ENCODE measurements at places on chromosomes 1 and 21.

DNA sequence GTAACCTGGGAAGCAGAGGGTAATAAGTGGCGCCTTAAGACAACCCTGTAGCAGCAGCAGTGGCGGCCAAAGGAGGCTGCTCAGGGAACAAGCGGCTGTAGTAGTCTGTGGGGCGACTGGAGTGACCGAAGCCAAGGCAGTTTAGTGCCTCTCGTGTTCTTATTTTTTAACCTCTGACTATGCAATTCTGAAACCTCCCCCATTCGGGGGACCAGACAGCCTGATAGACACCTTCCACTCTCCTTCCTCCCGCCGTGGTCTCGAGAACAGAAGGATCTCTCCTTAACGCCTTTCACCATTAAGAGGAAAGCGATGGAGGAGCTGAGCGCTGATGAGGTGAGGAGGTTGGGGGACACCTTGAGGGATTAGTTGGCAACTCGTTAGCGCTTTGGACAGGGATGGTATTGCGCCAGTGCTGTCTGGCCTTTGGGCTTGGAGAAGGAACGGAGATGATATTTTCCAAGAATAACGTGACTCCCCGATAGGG lies 644 bp downstream of the UBE4B start:
- peak; percentile 32 for DNase-seq

GRCh38 chr1:209616366-209617046 lies 33.0 kb downstream of the CAMK1G start:
- no peak for DNase-seq

DNA sequence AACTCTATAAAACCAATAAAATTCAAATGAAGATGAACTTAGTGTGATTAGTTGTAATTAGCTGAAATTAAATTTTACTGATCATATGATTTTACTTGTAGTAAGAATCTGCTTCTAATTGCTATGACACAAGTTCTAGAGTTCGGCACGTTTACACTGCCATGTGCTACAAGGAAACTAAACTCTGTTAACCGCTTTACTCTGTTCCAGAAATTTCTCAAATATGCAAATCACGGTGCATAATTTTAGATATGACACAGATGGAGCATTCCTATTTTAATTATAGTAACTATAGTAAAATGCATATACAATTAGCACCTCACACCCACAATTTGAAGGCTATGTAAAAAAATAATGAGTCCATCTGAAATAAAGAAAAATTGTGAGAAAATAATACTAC lies 14.8 kb downstream of the HEATR1 start:
- DNase-seq, result no peak

- no peak for DNase-seq
These were observed 406.5 kb downstream of the DUSP10 start for GRCh38 chr1:221335161-221336101.

GRCh38 chr1:209132736-209133467 lies 450.6 kb upstream of the CAMK1G start:
- DNase-seq, result no peak

GRCh38 chr1:86149591-86149990 lies 7.0 kb downstream of the COL24A1 start:
- DNase-seq, result no peak

- DNase-seq, result no peak
These were observed 16.1 kb upstream of the CLDN8 start for GRCh38 chr21:30232011-30232410.

DNA sequence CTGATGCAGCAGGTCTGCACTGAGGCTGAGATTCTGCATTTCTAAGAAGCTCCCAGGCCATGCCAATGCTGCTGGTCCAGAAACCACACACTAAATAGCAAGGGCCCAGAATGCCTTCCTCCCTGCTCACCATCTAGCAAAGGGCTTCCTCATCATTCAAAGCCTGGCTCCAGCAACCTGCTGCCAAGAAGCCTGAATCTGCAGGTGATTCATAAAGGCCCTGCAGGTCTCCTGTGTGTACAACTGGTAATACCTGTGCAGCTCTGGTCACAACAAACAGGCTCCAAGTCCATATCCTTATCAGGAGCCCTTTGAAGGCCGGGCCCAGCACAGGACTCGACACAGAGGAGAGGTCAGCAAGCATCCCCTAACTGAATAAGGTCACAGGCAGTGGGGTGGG lies 26.7 kb downstream of the GLIS1 start:
- DNase-seq, result no peak

DNA sequence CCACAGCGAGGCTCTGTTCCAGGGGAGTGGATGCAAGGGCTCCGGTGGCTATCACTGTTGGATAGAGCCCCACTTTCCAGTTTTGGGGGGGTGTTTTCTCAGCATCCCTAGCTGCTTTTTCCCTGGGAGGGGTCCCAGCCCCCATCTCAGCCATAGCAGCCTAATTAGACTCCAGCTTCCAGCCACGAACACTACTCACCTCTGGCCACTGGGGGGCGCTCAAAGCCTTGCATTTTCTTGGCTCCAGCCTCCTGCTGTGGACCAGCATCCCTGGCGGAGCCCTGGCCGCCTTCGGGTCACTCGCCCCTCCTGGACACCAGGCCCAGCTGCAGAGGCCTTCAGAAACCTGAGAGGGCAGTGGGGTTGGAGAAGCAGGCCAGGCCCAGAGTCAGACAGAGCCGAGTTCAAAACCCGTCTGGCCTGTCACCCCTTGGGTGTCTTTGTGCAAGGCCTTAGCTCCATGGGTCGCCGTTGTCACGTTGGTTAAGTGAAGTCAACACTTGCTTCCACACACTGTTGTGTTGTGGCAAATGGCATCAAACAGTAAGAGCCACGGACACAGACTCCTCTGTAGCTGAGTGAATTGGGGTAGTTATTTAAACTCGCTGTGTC lies 93.5 kb upstream of the ACTL8 start:
- peak; percentile 65 for DNase-seq

- no peak for DNase-seq
These were observed 76.2 kb upstream of the KIAA1614 start for GRCh38 chr1:180836449-180836848.

GRCh38 chr1:224199679-224200078 lies 16.6 kb downstream of the DEGS1 start:
- no peak for DNase-seq

DNA sequence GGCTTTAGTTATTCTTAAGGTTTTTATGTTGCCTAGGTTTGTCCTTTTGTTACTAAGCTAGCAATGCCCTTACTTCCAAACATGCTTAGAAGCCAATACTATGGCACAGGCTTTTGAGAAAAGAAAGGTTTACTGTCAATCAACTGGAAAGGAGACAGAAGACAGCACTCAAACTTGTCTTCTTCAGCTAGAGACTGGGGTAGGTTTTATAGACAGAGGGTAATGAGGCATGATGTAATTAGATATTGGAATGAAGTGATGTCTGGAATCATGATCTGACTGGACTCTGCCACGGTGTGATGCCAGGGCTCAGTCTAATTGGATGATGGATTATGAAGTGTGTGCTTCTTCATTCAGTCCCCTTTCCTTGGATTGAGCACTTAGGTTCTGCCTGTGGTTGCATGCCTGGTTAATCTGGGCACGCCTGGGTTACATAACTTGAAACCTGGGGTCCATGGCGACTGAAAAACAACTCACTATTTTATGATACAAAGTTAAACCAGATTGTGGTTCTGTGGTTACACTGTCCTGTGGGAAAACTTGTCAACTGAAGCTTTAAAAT lies 625.8 kb downstream of the BRINP3 start:
- DNase-seq, result no peak

DNA sequence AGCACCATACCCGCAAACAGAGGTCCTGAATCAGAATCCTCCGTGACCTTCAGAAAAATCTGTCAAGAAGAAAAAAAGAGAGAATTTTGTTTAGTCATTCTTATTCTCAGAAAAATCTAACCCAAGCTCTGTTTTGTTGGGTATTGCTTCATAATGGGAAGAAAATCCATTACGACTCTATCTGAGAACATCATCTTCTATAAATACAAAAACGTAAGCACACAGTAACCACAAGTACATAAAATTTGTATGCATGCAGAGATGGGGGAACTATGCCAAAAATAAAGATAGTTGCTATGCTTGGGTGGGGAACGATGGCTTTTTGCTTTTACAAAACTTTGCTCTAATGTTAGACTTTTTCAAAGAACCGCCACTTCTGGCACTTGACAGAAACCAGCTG lies 84.2 kb downstream of the ABCA4 start:
- DNase-seq, result no peak

GRCh38 chr1:204652497-204652896 lies 33.0 kb downstream of the LRRN2 start:
- DNase-seq, result no peak

GRCh38 chr1:42735477-42736105 lies 4.4 kb downstream of the CLDN19 start:
- no peak for DNase-seq

- DNase-seq, result no peak
These were observed 44.7 kb upstream of the PAXBP1 start for GRCh38 chr21:32816261-32816660.

DNA sequence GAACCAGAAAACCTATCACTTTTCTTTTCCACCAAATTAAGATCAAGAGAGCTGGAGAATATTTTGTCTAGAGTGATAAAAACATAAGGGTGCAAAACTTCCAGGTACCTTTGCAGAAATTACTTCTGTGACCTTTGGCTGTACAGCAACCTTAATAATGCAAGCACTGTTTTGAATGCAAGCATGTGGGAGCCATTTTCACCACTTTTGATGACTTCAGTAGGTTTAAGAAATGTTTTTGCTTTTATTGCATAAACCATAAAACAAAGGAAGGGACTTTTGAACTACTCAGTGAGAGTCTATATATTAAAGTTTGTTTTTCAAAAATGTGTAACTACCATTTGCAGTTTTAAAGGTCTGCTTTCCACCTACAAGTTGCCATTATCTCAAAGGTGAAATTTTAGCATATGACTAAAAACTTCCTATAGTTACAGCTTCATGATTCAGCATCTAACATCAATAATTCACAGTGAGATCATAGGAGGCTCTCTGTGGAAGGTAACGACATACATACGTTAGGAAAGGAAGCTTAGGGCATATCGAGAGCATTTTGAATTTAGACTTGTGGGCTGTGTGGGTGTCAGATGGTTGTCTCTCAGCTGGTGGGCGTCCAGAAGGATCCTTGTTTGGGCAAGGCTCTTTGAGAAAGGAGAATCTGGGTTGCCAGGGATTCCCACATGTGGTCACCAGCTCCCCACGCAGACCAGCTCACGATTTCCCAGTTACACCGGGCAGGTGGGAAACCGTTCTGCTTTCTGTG lies 1.1 kb upstream of the GADD45A start:
- no peak for DNase-seq

DNA sequence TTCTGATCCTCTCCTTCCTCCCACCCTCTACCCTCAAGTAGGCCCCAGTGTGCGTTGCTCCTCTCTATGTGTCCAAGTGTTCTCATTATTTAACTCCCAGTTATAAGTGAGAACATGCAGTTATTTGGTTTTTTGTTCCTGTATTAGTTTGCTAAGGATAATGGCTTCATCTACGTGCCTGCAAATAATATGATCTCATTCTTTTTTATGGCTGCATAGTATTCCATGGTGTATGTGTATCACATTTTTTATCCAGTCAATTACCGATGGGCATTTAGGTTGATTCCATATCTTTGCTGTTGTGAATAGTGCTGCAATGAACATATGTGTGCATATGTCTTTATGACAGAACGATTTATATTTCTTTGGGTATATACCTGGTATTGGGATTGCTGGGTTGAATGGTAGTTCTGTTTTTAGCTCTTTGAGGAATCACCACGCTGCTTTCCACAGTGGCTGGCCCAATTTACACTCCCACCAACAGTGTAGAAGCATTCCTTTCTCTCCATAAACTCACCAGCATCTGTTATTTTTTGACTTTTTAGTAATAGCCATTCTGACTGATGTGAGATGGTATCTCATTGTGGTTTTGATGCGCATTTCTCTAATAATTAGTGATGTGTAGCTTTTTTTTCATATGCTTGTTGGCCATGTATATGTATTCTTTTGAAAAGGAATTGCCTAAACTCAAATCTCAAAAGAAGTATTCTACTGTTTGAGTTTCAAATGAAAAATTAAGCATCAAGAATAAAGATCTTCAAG lies 116.9 kb downstream of the ETS2 start:
- DNase-seq, result no peak

DNA sequence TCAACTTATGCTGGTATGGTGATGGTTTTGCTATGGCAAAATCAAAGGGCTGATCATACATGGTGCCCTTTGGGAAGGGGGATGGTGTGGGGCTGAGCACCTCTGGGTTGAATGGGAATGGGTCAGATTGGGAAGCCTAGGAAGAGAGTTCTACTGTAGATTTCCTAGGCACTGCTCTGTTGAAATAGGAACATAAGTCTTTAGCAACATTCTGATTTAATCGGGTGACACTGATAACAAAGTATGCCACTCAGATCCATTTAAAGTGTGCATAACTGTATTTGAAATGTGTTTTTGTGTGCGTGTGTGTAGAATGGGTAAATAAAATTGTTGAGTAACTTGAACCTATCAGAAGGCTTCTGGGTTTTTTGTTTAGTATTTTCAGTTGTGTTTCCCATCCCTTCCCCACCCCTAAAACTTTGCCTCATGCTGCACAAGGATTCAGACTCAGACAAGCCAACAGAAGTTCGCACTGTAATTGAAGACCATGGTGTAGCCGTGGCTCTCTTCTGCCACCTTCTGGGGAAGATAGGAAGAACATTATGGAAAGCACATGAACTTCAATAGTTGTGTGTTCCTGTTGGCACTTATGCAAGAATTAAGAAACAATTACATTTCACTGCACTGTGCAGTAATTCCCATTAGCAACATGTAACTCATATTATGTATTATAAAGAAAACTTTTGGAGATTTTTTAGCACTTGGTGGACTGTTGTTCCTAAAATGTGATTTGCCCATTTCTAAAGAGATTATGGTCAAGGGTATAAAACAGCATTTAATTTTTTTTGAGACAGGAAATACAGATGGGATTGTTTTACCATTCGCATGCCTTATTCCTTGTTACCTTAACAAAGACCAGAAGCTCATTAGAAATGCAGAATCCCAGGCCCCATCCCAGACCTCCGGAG lies 10.9 kb upstream of the C4BPB start:
- peak; percentile 73 for DNase-seq

DNA sequence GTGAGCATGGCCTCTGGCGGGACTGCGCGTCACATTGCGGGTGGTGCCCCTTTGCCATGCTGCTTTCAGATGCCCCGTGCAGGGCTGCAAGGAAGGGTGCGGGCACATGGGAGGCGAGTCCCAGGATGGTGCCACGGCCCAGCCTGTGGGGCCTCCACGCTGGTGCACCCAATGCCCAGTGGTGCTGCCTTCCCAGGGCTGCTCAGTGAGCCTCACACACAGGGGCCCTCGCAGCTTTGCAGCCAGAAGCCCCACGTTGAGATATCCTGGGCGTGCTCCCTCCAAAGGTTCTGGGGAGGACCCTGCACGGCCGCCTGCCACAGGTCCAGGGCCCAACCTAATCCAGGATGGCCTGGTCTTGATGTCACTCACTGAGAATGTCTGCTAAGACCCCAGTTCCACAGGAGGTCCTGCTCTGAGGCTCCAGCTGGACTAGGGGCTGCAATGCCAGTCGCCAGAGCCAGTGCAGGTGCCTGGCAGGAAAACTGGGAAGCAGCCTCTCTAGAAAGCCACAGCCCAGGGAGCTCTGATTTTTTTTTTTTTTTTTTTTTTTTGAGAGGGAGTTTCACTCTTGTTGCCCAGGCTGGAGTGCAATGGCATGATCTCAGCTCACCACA lies 34.1 kb upstream of the PRSS38 start:
- DNase-seq, result peak; percentile 41

GRCh38 chr1:152901631-152902030 lies 6.7 kb upstream of the IVL start:
- DNase-seq, result no peak

- no peak for DNase-seq
These were observed 4.2 kb downstream of the LGR6 start for GRCh38 chr1:202197653-202198365.
